NCI-H2081 (cell line): ENCODE measurements at places on chromosomes 7 and 10.

DNA sequence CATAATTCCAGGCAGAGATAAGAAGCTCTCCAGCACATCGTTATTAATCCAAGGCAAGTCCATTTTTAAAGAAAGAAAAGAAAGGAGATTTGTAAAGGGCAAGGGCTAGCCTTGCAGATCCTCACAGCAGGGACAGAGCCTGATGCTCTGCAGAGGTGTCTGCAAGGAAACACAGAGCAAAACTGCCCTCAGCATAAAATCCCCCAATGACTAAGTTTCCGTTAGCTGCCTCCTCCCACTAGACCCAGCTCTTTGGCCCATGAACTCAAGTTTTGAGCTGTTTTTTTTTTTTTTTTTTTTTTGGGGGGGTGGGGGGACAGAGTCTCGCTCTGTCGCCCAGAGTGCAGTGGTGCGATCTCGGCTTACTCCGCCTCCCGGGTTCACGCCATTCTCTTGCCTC is 300.7 kb downstream of the MTERF1 start:
- DNase-seq: no peak

- DNase-seq: no peak
These were observed 17.3 kb downstream of the GRID2IP start for GRCh38 chr7:6533893-6534495.

DNA sequence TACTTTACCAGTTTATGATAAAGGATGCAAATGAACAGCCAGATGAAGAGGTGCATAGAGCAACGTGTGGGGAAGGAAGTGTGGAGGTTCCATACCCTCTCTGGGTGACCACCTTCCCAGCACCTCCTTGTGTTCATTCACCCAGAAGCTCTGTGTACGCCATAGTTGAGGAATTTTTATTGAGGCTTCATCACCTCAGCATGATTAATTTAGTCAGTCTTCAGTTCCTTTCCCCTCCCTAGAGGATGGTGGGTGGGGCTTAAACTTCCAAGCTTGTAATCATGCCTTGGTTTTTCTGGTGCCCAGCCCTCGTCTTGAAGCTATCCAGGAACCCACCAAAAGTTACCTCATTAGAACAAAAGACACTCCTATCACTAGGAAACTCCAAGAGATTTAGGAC is 162.7 kb downstream of the PLCE1 start:
- no peak for DNase-seq

DNA sequence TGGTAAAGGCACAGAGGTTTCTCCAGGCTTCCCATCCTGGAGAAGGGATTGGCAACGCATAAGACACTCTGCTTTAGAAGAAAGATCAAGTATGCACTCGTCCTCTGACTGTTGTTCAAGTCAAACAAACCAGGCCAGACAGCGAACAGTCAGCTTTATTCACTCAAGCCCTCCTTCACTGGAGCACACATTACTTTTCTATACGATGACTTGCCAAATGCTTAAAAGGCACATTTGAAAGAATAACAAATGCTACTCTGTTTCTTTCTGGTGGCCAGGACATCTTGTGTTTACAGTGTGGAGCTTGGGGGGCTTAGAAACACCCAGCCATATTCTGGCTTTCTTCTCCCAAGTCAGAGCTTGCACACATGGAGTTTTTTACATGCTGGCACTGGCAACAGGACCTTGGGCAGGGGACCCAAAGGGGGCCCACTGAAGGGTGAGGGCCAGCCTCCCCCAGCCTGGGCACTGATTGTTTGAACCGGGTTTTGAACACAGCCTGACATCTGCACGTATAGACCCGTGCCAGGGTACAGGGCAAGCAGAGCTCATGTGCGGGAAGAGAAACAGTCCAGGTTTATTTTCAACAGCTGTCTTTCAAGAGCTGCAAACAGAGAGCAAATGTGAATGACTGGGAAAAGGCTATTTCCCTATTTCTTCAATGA is 33.3 kb upstream of the FGFR2 start:
- DNase-seq: no peak

DNA sequence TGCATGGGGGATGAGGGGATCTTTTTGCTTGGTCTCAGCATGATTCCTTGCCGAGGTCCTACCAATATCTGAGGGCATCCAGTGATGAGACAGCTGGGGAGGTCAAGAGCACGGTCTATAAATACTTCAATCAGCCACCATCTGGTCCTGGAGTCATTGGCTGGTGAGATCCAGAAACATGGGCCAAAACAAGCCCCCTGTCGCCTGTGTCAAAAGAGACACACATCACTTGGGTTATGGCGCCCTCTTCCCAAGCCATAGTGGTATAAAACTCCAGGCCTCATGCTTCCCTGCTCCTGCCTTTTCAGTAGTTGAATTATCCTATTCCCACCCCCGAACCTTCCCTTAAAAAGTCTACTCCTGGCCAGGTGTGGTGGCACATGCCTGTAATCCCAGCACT is 60.9 kb downstream of the SLC35B4 start:
- peak; percentile 21 for DNase-seq

DNA sequence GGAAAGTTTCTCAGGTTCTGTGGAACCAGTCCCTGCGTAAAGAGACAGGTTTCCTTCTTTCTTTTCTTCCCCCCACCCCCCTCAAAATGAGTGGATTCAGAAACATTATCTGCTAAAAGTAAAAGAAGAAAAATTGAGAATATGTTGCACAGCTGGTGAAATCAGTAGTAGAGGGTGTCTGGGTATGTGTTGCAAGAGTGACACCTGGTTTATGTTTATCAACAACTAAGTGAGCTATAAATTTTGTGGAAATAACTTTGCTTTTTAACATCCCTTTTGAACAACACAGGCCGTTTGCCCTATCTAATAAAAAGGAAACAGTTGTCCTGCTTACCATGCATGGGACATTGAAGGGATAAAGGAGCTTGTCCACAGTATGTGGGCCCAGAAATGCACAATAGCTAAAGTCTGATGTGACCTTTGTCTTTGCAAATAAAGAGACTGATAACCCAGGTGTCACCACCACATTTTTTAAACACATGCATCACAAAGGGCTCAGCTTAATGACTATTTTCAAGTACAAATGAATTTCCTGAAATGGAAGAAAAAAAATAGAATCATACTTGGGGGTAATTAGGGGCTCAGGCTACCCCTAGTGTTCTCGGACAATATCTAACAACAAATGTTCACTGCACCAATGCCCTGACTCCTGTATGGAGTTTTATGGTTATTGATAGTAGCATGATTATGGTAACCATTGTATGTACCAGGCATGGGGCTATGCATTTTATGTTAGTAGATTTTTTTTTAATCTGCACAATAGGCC is 221.7 kb upstream of the TCF7L2 start:
- no peak for DNase-seq

DNA sequence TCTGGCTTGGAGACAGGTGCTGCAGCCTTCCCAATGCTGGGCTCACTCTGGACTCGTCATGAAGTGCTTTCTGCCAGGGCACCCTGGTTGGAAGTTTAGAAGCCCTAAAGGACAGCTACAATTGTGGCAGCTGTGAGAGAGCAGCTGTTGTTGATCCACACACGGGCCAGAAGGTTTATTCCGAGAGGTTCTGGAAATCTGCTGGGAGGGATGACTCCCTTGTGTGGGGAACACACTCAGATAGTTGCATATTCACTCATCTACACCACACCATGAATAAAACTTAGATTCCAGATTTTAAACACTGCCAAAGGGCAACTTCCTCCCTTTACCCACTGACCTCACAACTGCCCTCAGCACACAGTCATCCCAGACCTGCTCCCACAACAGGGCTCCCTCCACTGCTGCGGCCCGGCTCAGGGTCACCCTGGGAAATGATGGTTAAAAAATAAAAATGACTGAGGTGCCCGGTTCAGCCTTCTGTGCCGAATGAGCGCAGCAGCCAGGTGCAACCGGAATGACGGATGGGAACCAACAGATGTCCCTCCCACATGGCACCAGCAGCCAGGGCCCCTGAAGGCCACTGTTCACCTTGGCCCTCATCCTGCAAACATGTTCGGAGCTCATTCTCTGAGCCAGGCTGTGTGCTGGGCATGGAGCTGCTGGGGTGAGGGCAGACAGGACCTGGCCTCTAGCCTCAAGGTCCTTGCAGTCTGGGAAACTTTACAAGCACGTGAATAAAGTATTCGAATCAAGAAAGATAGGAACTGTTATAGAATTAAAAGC is 40.2 kb downstream of the ASB13 start:
- peak; percentile 30 for DNase-seq

- DNase-seq: no peak
These were observed 176.1 kb upstream of the PFKP start for GRCh38 chr10:2891073-2891769.

- no peak for DNase-seq
These were observed 72.7 kb downstream of the LHPP start for GRCh38 chr10:124534231-124534798.

- no peak for DNase-seq
These were observed 22.0 kb upstream of the ANLN start for GRCh38 chr7:36367561-36368077.

DNA sequence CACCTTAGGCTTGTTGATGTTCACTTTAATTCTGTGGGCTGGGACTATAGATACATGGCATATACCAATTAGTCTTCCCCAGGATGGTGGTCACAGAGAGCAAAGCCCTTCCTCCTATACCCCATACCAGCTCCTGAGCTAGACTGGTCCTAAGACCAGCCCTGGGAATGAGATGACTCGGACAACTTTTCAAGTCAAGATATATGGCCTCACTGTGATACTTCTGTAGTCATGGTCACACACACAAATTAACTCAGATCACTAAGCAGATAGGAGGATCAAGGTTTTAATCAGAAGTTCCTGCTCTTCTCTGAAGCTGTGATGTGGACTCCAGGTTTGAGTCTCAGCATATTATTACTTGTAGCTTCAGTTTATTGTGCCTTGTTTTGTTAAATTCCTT is 53.1 kb downstream of the SLK start:
- DNase-seq: no peak

GRCh38 chr10:69124563-69125268 is 738 bp downstream of the VPS26A start:
- peak; percentile 2 for DNase-seq

- DNase-seq: no peak
These were observed 19.1 kb downstream of the GPR26 start for GRCh38 chr10:123685260-123685659.

DNA sequence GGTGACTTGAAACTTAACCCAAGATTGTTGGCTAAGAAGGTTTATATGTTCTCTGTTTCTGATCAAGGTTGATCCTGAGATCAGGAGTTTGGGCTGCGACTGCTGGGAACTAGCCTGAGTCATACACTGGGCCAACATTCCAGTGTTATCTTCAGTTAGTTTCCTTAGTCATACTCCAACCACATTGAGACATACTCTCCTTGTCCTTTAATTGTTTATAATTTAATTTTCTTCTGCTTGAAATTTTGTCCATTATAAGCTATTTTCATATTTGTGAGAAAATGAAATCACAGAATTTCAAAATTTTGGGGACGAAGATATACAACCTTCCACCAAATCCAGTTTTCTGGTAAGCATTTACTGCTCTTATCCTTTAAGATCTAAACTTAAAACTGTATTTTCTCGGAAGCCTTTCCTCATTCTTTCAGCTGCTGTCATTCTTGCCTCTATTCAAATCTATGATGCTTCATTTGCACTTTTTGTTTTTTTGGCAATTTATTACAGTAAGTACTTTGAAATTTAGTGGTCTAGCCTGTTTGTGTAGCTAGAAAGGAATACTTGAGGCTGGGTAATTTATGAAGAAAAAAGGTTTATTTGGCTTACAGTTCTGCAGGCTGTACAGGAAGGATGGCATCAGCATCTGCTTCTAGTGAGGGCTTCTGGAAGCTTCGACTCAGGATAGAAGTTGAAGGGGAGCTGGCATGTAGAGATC is 63.4 kb upstream of the POT1 start:
- no peak for DNase-seq

- peak; percentile 95 for DNase-seq
These were observed 40.0 kb downstream of the ETV1 start for GRCh38 chr7:13949445-13949844.

DNA sequence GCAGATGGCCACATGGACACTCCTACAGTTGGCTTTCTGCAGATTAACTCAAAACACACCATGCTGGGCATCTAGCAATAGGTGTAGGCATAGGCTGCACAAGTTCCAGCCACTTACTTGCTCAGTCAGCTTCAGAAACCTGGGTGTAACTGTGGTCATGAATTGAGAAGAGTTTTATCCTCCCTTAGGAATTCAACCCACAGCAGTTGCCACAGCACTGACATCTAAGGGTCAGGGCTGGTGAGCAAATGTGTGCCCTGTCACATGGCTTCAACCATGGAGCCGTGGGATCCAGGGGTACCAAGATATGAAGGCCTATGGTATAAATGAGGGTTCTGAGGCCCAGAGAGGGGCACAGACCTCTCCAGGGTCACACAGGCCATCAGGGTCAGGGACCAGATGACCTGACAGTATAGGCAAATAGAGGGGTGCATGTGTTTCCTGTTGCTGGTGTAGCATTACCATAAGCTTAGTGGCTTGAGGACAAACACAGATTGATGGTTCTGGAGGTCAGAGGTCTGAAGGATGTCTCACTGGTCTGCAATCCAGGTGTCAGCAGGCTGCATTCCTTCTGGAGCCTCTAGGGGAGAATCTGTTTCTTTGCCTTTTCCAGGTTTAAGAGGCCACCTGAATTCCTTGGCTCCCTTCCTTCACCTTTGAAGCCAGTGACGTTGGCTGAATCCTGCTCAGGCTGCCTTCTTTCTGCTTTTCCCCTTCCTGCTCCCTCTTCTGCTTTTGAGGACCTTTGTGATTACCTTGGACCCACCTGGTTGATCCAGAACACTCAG is 24.1 kb downstream of the MINDY4 start:
- no peak for DNase-seq

DNA sequence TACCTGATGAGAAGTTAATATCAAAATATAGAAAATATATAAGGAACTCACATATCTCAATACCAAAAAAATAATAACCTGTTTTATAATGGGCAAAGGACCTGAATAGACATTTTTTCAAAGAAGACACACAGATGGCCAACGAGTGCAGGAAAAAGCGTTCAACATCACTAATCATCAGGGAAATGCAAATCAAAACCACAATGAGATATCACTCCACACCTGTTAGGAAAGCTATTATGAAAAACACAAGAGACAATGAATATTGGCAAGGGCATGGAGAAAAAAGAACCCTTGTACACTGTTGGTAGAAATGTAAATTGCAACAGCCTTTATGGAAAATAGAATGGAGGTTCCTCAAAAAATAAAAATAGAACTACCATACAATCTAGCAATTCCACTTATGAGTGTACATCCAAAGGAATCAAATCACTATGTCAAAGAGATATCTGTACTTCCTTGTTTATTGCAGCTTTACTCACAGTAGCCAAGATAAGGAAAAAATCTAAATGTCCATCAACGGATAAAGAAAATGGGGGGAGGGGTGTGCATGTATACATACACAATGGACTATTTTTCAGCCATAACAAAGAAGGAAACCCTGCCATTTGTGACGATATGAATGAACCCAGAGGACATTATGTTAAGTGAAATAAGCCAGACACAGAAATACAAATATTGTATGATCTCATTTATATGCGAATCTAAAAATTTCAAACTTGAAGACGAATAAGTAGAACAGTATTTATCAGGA is 3.6 kb upstream of the ALOX5 start:
- DNase-seq: no peak

DNA sequence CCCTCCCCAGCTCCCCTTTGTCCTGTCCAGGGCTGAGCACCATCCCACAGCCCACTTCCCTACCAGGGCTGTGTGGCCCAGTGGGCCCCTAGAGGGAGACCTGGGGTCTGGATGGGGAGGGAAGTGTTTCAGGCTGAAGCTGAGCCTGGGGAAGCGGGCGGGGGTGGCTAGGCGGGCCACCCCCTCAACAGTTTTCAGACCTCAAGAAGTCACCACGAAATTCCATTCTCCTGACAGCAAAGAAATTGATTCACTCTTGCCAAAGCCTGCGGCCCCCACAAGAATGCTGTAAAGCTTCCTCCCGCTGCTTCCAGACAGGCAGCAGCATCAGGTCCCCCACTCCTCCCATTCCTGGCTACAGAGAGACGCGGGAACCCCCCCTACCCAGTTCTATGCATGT is 2.5 kb upstream of the LFNG start:
- no peak for DNase-seq
